ENCODE measurements at places on chromosomes 4 and X. TPM values are rescaled to one million over a fixed set of nuclear protein-coding genes. Genes with fewer than 3 reads are reported as not detected.

PUDP gene
- 20.1 TPM for total RNA-seq

CT45A3 gene
- total RNA-seq = not detected

CT45A1 gene
- not detected for total RNA-seq

ZNF141 gene
- 23.4 TPM for total RNA-seq

EFHC2 gene
- total RNA-seq = not detected

MAGEA4 gene
- not detected for total RNA-seq

MAOA gene
- 0.54 TPM for total RNA-seq

GASK1B gene
- total RNA-seq = not detected

PNMA5 gene
- total RNA-seq = not detected

SPRY1 gene
- 49.0 TPM for total RNA-seq

XK gene
- total RNA-seq = 0.39 TPM

GAB1 gene
- total RNA-seq = 1.4 TPM

- no peaks in the 10 kb centered on the region for H3K36me3 ChIP-seq
- H3K4me1 ChIP-seq = no peaks in the 10 kb centered on the region
- DNase-seq = no peak
- no peak overlapping the region for H3K27ac ChIP-seq
Measured at GRCh38 chr4:89773805-89774204, 63.2 kb downstream of the SNCA start.

DNA sequence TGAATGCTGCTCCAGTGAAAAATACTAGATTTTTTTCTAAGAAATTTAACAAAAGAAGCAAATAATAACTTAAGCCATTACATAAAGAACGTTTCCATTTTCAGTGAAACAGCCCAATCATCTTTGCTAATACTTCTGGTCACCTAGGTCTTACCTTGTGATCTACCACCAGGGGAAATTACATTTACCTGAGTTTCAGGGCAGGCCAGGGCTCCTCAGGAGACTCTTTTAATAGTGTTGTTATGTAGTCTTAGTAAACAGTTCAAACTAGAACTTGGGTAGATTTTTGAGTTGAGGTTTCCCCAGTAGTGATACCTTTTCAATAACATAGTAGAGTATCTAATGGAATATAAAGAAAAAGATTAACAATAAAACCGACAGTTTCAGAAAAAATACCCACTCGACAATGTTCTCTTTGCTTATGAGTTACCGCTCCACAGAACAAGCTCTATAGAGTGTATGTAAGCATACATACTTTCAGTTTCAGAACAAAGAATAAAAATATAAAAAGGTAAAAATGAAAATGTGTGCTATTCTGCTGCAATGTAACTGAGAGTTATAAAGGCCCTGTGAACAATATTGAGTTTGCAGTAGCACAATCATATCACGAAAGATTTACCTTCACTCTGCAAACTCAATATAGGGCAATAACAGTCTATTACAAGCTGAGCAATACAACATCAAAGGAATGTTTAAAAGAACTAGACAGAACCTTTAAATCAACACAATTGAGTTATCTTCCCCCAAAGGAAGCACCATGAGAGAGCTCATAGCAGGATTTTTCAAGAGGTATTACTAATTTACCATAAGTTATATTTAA lies 165.8 kb downstream of the ATOH1 start:
- no peaks in the 10 kb centered on the region for H3K27me3 ChIP-seq
- H3K36me3 ChIP-seq = no peaks in the 10 kb centered on the region
- no peaks in the 10 kb centered on the region for H3K4me1 ChIP-seq
- no peak overlapping the region for H3K4me3 ChIP-seq
- no peak for DNase-seq

DNA sequence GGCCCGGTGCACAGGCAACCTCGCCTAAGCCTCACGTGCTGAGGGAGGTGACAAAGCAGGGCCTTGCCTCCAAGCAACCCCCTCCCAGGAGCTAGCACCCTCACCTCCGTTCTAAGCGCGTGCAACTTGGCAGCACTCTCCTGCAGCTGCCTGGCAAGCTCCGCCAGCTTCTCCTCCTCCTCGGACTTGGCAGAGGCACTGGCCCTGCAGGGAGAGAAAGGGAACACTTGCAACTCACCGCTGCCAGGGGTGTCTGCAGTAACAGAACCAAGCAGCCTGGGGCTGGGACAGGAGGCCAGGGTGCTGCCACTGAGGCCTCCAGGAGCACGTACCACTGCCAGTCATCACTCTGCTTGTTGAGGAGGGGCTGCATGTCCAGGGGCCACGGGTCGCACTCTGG lies 10.3 kb upstream of the TREX2 start:
- H3K27ac ChIP-seq = no peak overlapping the region
- no peak overlapping the region for H3K4me3 ChIP-seq
- no peak for DNase-seq

DNA sequence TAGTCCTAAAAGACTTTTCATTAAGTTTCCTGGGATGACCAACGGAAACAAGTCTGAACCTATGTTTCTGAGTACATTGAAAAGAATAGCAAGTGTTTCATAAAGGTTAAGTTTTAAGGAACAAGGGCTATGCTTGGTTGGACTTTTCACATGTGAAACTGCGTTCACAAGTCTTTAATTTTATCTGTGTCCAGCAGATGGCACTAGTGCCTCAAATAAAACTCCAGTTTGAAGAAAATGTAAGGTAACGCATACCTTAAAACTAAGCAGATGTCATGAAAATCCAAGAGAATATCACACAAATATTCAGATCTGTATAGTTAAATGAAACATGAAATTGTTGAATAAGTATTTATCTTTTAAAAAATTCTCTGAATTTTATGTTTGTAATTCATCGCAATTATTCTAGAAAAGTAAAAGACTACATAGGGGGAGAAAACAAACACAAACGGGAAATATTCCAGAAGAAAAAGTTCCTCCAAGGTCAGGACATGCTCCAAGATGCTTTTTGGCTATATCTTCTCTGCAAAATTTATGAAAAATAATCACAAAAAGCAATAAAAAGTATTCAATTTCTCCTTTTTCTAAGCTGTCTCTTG lies 89.6 kb upstream of the MAD2L1 start:
- H3K36me3 ChIP-seq = no peaks in the 10 kb centered on the region
- H3K4me1 ChIP-seq = no peaks in the 10 kb centered on the region
- H3K27ac ChIP-seq = no peak overlapping the region
- DNase-seq = no peak
- H3K4me3 ChIP-seq = no peak overlapping the region

- H3K4me1 ChIP-seq = no peaks in the 10 kb centered on the region
- H3K36me3 ChIP-seq = no peaks in the 10 kb centered on the region
- H3K27me3 ChIP-seq = peaks cover 2% of the 10 kb centered on the region
- no peak overlapping the region for H3K27ac ChIP-seq
- DNase-seq = no peak
Measured at GRCh38 chrX:420496-421223, 34.0 kb upstream of the PPP2R3B start.

DNA sequence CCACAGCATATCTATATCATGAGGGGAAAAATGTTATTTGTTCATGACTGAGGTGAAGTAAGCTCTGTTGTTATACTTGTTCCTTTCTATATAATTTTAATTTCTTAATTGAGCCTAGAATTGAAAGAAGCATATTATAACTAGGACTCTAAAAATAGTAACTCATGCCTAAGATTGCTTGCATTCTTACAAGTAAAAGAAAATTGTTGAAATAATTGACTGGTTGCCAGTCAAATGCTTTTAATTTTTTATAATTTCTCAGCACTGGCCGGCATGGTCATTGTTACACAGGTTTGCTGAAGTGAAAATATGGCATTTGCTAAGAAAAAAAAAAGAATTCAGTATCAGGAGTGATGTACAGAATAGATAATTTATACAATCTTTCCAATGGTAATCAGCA lies 104.8 kb downstream of the GASK1B start:
- H3K4me3 ChIP-seq = no peak overlapping the region
- H3K27ac ChIP-seq = no peak overlapping the region
- no peaks in the 10 kb centered on the region for H3K36me3 ChIP-seq
- H3K27me3 ChIP-seq = no peaks in the 10 kb centered on the region
- no peaks in the 10 kb centered on the region for H3K4me1 ChIP-seq

DNA sequence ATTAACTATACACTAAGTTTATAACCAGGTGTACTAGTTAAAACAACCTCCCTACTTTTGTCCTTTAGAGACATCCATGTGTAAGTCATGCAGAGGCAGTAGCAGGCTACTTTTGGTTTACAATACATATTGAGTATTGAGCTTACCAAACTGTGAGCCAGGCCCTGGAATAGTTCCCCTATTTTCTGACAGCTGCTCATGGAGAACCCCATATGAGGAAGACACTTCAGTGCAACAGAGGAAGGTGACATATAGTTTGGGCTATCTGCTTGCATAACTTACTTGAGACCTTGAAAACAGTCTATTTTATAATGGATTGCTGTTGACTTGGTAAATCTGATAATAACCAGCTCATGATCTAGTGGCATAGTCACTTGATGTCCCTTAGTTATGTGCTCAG lies 190.5 kb downstream of the SH3BGRL start:
- no peak overlapping the region for H3K4me3 ChIP-seq
- H3K27ac ChIP-seq = no peak overlapping the region
- no peak for DNase-seq
- H3K4me1 ChIP-seq = no peaks in the 10 kb centered on the region
- no peaks in the 10 kb centered on the region for H3K36me3 ChIP-seq
- no peaks in the 10 kb centered on the region for H3K27me3 ChIP-seq

- DNase-seq = no peak
- no peaks in the 10 kb centered on the region for H3K4me1 ChIP-seq
- no peak overlapping the region for H3K27ac ChIP-seq
- H3K27me3 ChIP-seq = no peaks in the 10 kb centered on the region
- no peak overlapping the region for H3K4me3 ChIP-seq
Measured at GRCh38 chr4:70518716-70519115, 347 bp downstream of the AMTN start.

GRCh38 chrX:20274121-20274520 lies 7.4 kb upstream of the RPS6KA3 start:
- no peaks in the 10 kb centered on the region for H3K4me1 ChIP-seq
- H3K27me3 ChIP-seq = peaks cover 18% of the 10 kb centered on the region
- no peak for DNase-seq
- no peak overlapping the region for H3K27ac ChIP-seq

- DNase-seq = no peak
- no peak overlapping the region for H3K4me3 ChIP-seq
- H3K36me3 ChIP-seq = no peaks in the 10 kb centered on the region
- H3K27ac ChIP-seq = no peak overlapping the region
- no peaks in the 10 kb centered on the region for H3K27me3 ChIP-seq
Measured at GRCh38 chr4:24192018-24192641, 302.3 kb upstream of the PPARGC1A start.

DNA sequence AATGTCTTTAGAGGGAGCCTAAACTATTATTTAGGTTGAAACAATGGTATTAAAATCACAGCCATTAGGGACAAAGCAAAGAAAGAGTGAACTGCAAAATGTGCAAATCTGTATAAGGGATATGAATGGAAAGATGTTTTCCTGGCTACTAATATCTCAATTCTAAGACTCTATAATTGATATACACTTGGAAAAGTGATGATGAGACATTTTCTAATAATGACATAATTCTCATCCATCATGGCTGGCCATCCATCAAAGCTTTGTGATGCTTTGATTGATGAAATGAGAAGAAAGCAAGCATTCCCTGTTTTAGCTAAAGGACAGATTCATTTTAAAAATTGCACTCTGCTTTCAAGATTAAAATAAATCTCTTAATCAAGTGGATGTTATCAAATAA lies 965.5 kb upstream of the IGFBP7 start:
- H3K4me1 ChIP-seq = no peaks in the 10 kb centered on the region
- H3K27me3 ChIP-seq = no peaks in the 10 kb centered on the region
- H3K36me3 ChIP-seq = no peaks in the 10 kb centered on the region
- no peak overlapping the region for H3K4me3 ChIP-seq
- DNase-seq = no peak
- no peak overlapping the region for H3K27ac ChIP-seq

DNA sequence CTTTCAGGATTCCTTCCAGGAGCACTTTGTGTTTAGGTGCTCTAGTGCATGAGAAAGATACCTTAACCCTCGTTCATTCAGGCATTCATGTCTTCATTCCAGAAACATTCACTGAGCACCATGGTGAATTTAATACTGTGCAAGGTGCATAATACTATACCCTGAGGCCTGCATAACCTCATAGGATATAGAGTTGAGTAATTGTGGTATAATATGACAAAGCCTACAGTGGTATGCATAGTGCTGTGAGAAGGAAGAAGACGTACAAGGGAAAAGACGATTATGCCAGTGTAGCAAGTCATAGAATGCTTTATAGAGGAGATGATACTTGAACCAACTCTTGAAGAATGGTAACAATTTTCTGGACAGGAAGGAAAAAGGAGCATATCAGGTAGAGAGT lies 34.3 kb downstream of the MTM1 start:
- peaks cover 6% of the 10 kb centered on the region for H3K4me1 ChIP-seq
- no peak overlapping the region for H3K4me3 ChIP-seq
- no peak overlapping the region for H3K27ac ChIP-seq

- H3K36me3 ChIP-seq = no peaks in the 10 kb centered on the region
- H3K4me1 ChIP-seq = no peaks in the 10 kb centered on the region
- no peak for DNase-seq
- H3K4me3 ChIP-seq = no peak overlapping the region
- H3K27ac ChIP-seq = no peak overlapping the region
Measured at GRCh38 chr4:28565396-28565795, 1704.8 kb downstream of the STIM2 start.

DNA sequence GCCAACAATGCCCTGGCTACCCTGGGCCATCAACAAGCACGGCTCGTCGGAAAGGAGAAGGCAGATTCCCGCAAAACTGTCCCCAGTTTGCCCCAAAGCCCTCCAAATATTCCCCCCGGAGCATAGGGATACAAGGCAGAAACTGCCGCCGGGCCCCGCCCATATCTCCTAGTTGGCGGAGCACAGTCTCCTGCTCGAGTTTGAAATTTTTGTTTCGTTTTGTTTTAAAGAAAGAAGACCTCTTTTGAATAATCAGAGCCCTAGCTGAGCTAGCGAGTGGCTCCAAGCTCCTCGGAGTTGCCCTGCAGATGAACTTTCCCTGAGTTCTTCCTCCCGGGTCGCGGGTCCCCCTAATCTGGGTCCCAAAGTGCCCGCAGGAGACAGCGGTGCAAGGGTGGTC lies 138.1 kb upstream of the ZIC3 start:
- H3K27ac ChIP-seq = no peak overlapping the region
- no peaks in the 10 kb centered on the region for H3K4me1 ChIP-seq
- DNase-seq = no peak
- peak overlapping the region; percentile 64 for H3K4me3 ChIP-seq
- H3K36me3 ChIP-seq = no peaks in the 10 kb centered on the region

DNA sequence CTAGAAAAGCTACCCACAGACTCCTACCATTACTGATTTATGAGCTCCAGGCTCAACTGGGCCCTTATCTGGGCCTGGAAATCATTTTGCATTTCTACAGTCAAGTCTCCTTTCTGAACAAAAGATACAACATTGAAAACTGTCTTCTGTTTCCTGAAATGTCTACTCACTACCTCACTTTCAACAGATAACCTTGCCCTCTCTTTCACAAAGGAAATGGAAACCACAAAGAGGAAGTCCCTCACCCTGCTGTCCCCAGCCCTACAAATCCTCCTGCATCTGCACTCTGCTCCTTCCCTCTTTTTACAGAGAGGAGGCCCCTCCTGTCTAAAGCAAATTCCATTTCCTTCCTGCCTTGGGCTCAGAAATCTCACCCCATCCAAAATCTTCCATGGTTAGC lies 24.8 kb upstream of the CYBB start:
- peak; percentile 20 for DNase-seq
- no peaks in the 10 kb centered on the region for H3K36me3 ChIP-seq
- H3K4me1 ChIP-seq = peaks cover 8% of the 10 kb centered on the region
- no peak overlapping the region for H3K4me3 ChIP-seq
- H3K27me3 ChIP-seq = peaks cover 1% of the 10 kb centered on the region
